Fibroblast of the aortic adventitia (primary cell): ENCODE measurements at places on chromosomes 2 and 18. TPM values are rescaled to one million over a fixed set of nuclear protein-coding genes. Genes with fewer than 3 reads are reported as not detected.

DNA sequence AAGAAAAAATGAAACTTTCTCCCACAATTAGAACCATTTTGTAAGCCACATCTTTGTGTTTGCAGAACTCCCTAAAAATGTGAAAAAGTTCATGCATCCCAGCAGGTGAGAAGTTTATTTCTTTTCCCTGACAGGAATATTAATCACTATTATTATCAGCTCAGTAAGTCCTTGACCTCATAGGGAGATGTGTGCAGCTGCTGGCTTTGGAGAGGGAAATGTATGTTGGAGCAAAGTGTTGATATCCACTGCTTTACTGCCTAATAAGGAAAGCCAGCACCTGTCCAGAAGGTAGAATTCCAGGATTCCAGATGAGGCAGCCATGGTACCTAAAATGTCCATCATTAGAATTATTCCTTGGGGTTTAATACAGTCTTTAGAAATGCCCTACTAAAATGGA is 35.8 kb upstream of the CCNT2 start:
- DNase-seq = no peak

DNA sequence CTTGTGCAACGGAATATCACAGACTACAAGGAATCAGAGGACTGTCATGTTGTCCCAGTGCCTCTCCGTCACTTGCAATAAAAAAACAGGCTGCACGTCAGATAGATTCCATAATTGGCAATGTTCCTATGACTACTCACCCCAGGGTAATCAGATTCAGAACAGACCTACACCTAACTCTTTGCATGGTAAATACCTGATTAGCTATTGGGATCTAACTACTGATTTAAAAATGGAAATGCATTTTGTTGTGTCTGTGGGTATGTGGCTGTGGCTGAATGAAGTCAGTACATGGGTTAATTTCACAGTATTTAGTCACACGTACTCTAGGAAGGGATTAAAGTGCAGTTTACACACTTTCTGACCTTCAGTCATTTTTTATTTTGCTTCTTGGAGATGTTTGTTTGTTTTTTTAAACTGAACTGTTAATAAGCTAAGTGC is 91.7 kb downstream of the SCN3A start:
- no peak for DNase-seq

- DNase-seq = no peak
Measured at GRCh38 chr2:175500255-175500654, 318.7 kb upstream of the ATP5MC3 start.

GRCh38 chr18:23870676-23871380 is 143.7 kb upstream of the TTC39C start:
- no peak for DNase-seq

- no peak for DNase-seq
Measured at GRCh38 chr18:54239601-54240000, 15.1 kb upstream of the MBD2 start.

DNA sequence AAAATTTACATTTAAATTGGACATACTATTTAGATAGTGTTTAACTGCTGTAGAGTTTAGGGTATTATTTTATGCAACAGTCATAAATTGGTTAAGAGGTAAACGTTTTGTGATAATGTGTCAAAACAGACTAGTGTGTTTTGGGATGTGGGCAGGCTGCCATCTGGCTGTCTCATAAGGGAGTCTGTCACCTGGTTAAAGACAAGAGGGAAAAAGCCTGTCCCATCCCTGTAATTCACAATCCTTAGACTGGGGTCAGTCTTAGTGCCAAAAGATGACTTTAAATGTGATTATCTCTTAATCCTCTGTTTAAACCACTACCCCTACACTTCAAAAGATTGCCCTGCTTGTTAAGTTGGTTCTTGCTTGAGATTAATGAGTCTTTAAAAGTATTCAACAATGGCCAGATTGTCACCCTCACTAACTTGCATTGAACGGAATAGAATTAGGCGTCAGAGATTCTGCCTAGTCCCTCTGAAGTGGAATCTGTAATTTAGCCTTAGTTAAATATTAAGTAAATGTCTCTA is 59.2 kb downstream of the SGPP2 start:
- DNase-seq = no peak

DNA sequence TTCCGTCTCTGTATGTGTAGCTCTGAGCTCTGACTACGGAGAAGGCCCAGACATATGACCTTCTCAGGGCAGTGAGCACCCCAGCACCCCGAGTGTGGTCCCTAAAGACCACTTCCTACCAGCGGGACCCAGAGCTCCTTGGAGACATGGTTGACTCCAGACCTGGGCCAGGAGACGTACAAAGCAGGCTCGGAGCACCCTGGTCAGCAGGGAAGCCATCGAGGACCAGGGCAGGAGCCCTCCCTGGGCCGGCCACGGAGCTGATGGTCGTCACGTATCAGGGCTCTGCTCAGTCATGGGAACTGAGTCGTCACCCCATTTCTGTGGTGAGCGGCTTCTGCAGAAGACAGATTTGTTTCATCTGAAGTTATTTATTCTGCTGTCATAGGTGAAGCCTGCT is 12.8 kb upstream of the NEU4 start:
- DNase-seq = no peak

- peak; percentile 45 for DNase-seq
Measured at GRCh38 chr18:63708650-63709049, 5.9 kb downstream of the SERPINB11 start.

- DNase-seq = peak; percentile 34
Measured at GRCh38 chr2:106163948-106164545, 30.1 kb downstream of the UXS1 start.

- no peak for DNase-seq
Measured at GRCh38 chr2:136225950-136226835, 108.2 kb upstream of the CXCR4 start.

The CFAP65 gene
- total RNA-seq = not detected in 2 replicates

The KCNIP3 gene
- total RNA-seq = 0.25 and 2.9 TPM in 2 replicates

The COLEC12 gene
- 63.9 and 109 TPM in 2 replicates for total RNA-seq

The PJVK gene
- 1.6 and 2.3 TPM in 2 replicates for total RNA-seq

The PROKR1 gene
- total RNA-seq = not detected in 2 replicates

The SERPINB3 gene
- total RNA-seq = not detected in 2 replicates

The SALL3 gene
- total RNA-seq = not detected in 2 replicates
